ENCODE measurements at places on chromosomes 2 and 18.

DNA sequence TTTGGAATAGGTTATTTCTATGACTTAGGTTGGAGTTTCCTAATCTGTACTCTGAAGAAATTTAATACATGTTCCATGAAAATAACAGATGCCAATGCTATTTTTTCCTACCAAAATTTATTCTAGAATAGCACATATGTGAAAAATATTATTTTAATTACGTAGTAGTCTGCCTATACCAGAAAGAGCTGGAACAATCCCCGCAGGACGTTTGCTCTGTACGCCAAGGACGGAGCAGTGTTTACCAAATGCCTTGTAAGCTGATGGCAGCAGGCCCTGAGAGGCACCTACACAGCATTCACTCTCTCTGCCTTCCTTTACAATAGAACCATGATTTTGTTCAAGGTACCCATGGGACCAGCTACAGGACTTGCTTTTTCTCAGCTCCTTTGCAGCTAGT lies 16.8 kb upstream of the SLC1A4 start:
- no peak for DNase-seq

DNA sequence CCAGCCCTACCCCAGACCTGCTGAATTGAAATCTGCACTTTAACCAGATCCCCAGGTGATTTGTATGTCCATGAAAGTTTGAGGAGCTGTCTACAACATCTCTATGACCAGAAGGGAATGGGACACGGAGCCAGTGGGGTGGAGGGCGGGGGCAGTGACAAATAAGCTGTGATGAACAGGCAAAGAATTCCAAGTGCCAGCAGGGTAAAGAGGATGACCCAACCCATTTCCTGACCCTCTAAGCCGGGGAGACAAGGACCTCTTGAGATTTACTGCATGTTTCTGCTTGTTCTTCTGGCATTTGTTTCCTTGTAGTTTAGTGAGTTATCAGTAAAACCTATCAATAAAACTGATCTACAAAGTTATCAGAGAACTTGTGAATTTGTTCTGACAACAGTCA lies 8.7 kb downstream of the TET3 start:
- no peak for DNase-seq

DNA sequence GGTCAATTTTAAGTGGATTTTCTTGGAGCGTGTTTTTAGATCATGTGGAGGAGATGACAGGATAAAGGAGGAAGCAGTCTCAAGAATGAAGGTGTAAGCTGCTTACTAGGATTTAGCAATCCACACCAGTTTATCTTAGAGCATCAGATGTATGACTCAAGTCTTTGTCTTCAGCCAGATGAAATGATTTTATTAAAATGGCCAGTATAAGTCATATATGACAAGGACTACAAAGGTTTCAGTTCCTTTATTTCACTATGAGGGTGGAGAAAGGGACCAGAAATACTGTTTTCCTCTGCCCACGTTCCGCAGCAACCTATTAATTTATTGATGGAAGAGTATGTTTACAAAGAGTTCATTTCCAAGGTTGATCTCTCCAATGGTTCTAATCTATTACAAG lies 970.5 kb upstream of the SLC39A10 start:
- DNase-seq, result no peak

DNA sequence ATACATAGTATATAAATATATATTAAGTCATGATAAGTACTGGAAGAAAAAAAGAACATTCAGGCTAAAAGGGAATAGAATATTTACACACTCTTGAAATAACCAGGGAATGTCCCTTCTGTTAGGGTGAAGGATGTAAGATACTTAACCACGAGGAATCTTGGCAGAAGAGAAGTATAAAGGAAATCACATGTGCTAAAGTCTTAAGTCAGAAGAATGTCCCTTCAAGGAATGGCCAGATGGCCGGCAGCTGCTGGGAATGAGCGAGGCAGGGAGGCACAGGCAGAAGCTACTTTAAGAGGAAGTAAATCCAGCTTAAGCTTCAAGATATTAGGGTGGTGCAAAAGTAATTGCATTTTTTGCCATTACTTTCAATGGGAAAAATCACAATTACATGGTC lies 5.5 kb downstream of the CCDC102B start:
- DNase-seq, result no peak

DNA sequence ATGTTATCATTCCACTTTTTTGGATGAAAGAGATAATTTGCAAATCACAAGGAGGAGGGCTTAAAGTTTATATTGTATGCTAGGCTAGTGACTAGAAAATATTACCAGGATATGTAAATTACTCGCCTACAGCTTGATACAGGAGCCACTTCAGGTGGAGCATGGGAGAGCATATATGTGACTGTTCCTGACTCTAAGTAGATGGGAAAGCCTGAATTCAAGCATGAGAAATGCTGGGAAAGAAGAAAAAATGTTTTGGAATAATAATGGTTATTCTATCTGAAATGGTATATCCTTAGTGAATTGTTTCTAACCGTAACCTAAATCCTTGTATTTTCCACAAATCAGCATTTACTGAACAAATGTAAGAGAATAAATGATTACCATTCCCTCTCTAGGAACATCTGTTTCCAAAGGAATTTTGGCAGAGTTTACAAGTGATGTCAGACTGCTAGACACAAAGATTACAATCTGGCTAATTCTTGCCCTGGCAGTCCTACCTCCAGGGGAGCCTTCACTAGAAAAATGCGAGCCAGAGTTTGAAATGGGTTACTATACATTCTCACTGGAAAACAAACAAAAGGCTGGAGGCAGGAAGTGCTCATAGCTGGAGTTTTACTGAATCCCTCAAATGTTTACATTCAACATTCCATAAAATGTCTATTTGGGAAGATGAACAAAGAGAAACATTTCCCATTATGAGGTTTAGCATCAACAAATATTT lies 129.4 kb upstream of the MAPRE2 start:
- DNase-seq, result no peak

DNA sequence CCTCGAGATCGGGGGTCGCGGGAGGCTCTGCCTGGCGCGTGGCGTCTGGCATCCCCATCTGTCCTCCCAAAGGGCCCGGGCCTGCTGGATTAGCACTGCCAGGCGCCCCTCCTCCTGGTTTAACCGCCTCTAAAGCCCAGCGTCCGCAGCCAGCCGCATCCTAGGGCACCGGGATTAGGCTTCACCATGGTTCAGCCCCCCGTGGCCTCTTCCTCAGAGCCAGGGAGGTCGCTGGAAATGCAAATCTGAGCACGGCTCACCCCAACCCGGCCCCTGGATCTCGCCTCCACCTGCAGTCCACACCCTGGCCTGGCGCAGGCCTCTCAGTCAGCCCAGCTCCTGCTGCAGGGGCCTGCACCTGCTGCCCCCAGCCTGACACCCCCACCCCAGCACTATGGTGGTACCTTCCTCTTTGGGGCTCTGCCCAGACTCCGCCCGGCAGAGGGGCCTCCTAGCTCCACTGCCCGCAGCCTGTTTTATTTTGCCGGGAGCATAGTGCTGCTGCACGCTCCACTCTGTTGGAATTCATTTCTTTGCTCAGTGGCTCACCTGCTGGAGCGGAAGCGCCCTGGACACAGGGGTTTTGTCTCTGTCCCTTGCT lies 13.2 kb downstream of the PRELID3A start:
- DNase-seq, result no peak

DNA sequence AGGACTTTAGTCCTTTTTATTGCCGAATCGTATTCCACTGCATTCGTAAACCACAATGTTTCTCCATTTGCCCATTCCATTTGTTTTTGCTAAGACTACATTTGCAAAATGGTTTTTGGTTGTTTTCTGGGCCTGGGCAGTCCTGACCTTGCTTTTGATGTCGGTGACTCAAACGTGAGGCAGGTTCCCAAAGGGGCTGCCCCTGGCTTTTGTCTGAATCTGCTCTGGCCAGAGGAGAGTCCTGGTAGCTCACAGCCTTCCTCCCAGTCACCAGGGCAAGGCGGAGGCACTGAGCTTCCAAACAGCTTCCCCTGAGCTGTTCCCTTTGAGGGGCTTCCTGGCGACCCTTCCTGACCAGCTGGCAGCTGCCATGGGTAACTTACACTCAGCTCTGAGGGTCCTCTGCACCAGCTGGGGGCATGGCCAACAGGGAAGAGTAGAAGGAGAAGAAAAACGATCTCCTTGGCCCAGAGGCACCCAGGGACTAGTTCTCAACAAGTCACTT lies 47.8 kb downstream of the EDAR start:
- DNase-seq, result no peak

- no peak for DNase-seq
Measured at GRCh38 chr2:119040730-119041129, 98.7 kb downstream of the MARCO start.

- DNase-seq, result no peak
Measured at GRCh38 chr2:219744066-219744465, 116.6 kb downstream of the SLC4A3 start.

DNA sequence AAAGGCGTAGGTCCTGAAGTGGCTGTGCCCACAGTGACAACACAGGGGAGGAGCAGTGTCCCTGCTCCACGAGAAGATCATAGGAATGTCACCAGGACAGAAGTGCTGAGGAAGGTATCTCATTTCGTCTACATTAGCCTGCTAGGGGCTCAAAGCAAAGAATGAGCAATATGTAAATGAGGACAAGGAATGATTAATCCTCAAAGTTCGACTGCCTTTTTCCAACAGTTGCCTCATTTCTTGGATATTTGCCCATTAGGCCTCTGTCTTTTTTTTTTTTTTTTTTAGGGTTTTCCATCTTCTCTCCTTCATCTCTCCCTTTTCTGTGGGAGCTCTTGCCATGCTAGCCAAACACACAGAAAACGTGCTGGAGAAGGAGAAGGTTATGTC lies 105.2 kb upstream of the ARHGAP28 start:
- DNase-seq, result no peak

GRCh38 chr2:85981579-85982247 lies 92.9 kb upstream of the ST3GAL5 start:
- no peak for DNase-seq

- no peak for DNase-seq
Measured at GRCh38 chr18:36514778-36515177, 217.3 kb downstream of the FHOD3 start.

- DNase-seq, result no peak
Measured at GRCh38 chr2:197500503-197501131, 438 bp downstream of the HSPE1 start.

DNA sequence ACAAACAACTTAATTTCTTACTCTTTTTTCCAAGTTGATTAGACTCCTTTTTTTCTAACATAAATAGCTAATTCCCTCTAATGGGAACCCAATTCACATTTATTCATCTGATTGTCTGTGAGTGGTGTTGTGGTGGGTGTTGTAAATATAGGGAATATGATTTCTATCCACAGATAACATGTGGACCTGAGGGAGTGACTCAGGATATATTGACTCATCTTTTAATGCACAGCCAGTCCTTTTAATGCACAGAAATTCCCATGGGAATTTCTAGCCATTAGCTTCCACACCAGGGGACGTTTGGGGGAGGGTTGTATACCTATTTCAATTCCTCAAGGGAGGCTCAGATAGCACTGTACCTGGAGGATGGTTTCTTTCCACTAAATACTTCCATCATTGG lies 1339.6 kb upstream of the LRRTM1 start:
- DNase-seq, result no peak
